ENCODE measurements at places on chromosomes 13 and 19.
A peak's percentile ranks its signal among the peaks of the same experiment; 100 is the strongest.

- no peak for DNase-seq
Measured at GRCh38 chr19:10402441-10403038, 802 bp downstream of the CDC37 start.

- peak; percentile 5 for DNase-seq
Measured at GRCh38 chr19:55703790-55704215, 28.8 kb downstream of the EPN1 start.

DNA sequence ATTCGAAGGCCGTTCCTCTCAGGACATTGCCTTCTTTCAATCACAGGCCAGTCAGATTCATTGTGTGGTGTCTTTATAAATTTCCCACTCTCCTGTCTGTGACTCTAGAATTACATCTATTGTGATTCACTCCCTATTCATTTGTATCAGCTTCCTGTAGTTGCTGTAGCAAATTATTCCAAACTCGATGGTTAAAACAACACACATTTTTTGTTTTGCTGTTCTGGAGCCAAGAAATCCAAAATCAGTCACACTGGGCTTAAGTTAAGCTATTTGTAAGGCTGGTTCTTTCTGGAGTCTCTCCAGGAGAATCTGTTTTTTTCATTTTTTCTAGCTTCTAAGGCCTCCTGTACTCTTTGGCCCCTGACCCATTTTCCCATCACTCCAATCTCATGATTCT is 1487.0 kb upstream of the SLC10A2 start:
- DNase-seq = no peak

DNA sequence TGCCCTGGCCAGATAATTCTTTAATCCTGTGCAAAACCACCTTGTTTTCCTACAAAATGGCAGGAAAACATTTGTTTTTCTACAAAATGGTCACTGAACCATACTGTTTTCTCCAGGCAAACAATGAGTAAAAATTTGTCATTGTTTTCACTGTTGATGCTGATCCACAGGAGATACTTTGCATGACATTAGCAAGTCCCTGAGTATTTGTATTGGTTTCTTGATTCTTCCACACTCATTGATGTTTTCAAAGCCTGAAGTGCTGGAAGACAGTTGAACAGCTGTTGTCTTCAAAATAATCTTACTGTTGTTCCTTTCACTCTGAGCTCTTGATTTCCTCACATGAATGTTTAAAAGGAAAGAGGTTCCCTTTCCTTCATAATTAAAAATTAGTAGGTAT is 123.1 kb upstream of the HTR2A start:
- DNase-seq = no peak

- DNase-seq = no peak
Measured at GRCh38 chr19:734716-735115, 16.2 kb upstream of the MISP start.

- DNase-seq = no peak
Measured at GRCh38 chr19:13574933-13575332, 68.7 kb upstream of the CACNA1A start.

GRCh38 chr19:19034204-19034624 is 811 bp downstream of the ARMC6 start:
- no peak for DNase-seq

- no peak for DNase-seq
Measured at GRCh38 chr19:19296953-19297689, 23.2 kb downstream of the SUGP1 start.

GRCh38 chr13:53165261-53165660 is 136.6 kb downstream of the OLFM4 start:
- DNase-seq = no peak

GRCh38 chr19:16628984-16629691 is 1.1 kb upstream of the MED26 start:
- DNase-seq = no peak

DNA sequence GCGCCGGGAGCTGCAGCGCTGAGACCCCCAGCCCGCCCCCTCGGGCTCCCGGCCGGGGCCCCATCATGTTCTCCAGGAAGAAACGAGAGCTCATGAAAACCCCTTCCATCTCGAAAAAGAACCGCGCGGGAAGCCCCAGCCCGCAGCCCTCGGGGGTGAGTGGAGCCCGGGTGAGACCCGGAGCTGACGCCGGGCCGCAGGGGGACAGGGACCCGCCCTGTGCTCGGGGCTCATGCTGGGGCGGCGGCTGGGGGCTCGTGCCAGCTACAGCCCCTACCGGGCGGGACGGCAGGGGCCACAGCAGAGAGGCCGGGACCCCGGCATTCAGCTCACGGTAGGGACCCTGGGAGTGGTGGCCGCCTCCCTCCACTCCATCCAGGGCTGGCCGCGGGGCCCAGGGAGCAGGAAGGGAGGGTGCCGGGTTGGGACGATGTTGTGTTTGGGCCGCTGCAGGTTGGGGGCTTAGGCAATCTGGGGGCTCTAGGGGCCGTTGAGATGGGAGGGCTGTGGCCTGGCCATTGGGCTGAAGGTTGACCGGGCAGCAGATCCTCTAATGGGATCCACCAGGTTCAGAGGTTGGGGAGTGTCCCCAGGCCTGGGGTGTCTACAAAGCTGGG is 482 bp downstream of the ARHGAP45 start:
- no peak for DNase-seq
